ENCODE measurements at places on chromosomes 13 and 19. TPM values are rescaled to one million over a fixed set of nuclear protein-coding genes. Genes with fewer than 3 reads are reported as not detected.

- DNase-seq, result no peak
These were observed 12.2 kb upstream of the SAMD1 start for GRCh38 chr19:14102756-14103155.

DNA sequence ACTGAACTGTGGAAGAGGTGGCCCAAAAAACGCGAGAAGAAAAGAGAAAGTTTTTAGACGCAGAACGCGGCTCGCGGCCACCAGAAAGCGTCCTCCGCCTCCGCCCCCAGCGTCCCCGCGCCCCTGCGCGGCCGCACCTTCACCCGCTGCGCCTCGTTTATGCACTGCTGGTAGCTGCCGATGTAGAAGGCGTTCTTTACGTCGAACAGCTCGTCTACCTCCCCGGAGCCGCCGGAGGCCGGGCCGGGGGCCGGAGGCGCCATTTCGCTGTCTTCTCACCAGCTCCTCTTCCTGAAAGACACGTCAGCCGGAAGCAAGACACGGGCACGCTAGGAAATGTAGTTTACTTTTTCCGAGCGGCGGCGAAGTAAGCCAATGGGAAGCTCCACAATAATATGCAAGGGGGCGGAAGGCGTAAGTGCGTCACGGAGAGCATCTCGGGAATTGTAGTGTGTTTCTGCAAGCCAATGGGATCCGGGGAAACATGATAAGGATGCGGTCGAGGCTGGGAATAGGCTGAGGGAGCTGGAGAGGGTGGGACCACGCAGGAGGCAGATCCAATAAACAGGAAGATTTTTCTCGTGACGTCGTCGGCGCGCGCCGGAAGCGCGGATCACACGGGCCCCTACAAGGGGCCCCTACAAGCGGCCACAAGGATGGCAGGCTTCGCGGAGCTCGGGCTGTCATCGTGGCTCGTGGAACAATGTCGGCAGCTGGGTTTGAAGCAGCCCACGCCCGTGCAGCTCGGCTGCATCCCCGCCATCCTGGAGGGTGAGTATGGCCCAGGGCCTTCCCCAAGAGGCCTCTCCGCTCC, at the start of the genes COPE and DDX49:
COPE (minus strand) TSS at position 302 of the 814 bp plus-strand sequence; CDS start at position 263, 39 bp downstream.
DDX49 (plus strand) TSS at position 630 of the 814 bp plus-strand sequence; CDS start at position 657, 27 bp downstream.
- peak; percentile 100 for DNase-seq

- no peak for DNase-seq
These were observed 690 bp upstream of the SGTA start for GRCh38 chr19:2783781-2784145.

DNA sequence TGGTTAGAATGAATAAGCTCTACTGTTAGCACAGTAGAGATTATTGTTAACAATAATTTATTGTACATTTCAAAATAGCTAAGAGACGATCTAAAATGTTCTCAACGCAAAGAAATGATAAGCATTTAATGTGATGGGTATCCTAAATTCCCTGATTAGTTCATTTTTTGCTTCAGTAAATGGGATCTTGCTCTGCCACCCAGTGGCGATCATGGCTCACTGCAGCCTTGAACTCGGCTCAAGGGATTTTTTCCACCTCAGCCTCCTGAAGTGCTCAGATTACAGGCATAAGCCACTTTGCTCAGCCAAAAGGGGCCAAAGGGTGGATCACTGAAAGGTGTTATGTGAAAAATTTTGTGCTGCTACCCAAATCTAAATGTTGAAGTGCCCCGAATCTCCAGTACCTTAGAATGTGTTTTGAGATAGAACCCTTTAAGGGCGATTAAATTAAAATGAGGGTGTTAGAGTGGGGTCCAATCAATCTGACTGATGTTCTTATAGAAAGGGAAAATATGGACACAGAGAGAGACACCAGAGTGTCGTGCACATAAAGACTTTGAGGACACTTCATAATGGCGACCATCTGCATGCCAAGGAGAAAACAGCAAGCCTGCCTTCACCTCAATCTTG, 31.5 kb upstream of the ZNF766 start:
- DNase-seq, result peak; percentile 72

The TNNI3 gene
- not detected for total RNA-seq

GRCh38 chr13:28435917-28436316, 59.0 kb downstream of the FLT1 start:
- no peak for DNase-seq

The CIRBP gene
- total RNA-seq, result 110 TPM

DNA sequence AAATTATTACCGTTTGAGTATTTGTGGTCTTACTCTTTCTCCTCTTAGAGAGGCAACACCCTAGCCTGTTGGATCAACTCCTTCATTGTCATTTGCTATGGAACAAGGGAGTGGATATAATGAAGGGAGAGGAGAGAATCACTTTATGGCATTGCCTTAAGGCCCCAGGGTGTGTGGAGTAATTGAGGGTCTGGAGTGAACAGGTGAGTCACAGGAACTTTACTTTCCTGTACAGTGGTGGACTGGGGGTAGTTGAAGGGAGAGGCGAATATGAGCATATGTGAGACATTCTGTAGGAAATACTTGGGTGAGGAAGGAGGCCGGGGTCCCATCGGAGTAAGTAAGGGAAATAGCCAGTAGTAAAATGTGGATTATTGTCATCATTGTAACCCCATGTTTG, 17.0 kb downstream of the DGKH start:
- no peak for DNase-seq

- DNase-seq, result no peak
These were observed 82.2 kb downstream of the HS6ST3 start for GRCh38 chr13:96172066-96172465.

DNA sequence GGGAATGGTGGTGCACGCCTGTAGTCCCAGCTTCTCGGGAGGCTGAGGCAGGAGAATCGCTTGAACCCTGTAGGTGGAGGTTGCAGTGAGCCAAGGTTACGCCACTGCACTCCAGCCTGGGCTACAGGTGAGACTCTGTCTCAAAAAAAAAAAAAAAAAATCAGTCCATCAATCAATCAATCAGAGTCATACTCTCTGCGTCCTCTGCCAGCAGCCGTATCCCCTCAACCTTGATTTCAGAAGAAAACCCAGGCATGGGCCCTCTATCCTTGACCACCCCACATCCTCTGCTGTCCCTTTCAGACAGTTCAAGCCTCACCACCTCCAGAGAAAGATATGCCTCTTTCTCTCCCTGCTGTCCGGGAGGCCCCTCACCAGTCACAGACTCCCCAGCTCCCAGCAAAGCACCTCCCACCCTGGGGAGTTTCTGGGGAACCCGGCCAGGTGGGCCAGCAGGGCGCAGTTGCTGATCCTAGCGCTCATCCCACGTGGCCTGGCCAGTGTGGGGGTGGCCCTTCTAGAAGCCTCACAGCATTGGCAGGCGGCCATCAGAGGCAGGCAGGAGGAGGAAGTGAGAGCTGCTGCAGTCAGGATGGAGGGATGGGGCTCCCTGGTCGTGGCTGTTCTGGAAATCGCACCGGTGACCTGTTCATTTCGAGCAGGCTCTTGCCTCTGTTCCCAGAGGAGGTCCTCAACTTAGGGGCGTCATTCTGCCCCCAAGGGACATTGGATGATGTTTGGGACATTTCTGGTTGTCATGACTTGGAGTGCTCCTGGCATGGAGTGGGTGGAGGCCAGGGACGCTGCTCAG, 10.2 kb upstream of the JSRP1 start:
- peak; percentile 68 for DNase-seq

DNA sequence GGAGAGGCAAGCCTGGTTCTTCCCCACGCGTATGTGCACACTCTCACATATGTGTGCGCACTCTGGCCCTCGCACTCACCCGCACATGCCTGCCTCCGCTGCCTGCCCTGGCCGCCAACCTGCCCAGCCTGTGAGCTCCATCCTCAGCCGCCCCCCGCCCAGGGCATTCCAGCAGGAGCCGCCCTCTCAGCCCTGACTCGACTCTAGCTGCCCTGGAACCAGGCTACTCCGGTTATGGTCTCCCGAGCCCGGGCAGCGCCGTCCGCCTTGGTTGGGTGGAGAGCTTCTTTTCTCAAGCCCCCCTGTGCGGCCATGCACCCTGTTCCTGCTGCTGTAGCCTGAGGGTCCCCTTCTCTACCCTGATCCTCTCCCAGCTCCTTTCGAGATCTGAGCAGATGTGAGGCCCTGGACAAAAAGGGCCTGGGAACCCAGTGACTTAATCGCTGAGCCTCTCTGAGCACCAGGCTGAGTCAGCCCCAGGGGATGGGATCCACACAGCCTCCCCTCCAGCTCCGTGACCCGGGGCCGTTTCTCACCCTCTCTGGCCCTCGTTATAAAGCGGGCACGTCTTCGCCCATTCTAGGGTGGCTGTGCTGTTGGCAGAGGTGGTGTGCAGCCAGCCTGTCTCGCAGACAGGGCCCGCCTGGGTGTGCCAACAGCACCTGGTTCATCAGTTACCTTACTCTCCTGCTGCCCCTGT, 191.5 kb downstream of the TEX29 start:
- DNase-seq, result no peak

- DNase-seq, result no peak
These were observed 34.4 kb upstream of the FXYD3 start for GRCh38 chr19:35081201-35081600.

The GTF2F1 gene
- 52.1 TPM for total RNA-seq

The CGB7 gene
- under 0.01 TPM for total RNA-seq

GRCh38 chr13:93230261-93230855, 3.8 kb downstream of the GPC6 start:
- peak; percentile 94 for DNase-seq

DNA sequence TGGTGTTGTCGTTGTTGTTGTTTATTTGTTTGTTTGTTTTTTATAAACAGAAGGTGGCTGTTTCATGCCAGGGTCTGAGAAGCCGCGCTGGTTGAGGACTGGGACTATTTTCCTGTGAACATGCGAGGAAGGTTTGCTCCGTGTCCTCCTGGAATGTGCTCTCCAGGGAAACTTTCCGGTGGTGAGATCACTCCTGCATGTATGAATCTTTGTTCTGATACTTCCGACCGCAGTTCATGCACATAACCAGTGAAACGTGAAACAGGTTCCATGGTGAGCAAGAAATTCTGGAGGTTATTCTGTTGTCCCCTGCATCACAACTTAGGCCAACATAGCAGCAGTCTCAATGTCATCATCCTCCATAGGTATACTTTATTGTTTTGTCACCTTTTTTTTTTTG, 187.6 kb upstream of the ARGLU1 start:
- no peak for DNase-seq

DNA sequence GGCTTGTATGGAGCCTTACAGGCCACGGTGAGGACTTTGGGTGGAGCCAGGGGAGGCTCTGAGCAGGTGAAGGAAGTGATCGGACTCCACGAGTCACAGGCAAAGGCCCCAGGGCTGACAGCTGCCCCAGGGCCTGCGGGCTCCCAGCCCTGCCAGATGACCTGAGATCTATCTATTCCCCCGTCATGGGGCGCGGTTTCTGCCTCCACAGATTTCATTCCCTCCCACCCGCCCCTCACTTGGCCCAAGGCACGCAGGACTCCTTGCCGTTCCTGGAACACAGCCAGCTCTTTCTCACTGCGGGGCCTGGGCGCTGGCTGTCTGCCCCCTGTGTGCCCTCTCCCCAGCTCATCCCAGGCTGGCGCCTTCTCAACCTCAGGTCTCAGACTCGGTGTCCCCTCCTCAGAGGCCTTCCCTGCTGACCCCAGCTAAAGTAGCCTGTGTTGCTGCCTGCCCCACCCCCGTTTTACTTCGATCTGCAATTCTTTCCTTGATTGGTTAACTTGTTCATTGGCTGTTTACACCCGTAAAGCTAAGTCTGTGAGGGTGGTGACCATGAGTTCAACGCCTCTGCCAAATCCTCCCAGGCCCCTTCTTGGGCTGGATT, 13.9 kb upstream of the PAK4 start:
- no peak for DNase-seq

Data from fibroblast of lung (primary cell).